Breast epithelium (tissue), 4 donors: ENCODE measurements at places on chromosomes 12 and 14. TPM values are rescaled to one million over a fixed set of nuclear protein-coding genes. Genes with fewer than 3 reads are reported as not detected.

Gene FRMD6
- total RNA-seq: 14.6 TPM

Gene SLC25A21
- 1.6 TPM for total RNA-seq

Gene FOXG1
- total RNA-seq: not detected

Gene HCAR2
- total RNA-seq: 6.4 TPM

DNA sequence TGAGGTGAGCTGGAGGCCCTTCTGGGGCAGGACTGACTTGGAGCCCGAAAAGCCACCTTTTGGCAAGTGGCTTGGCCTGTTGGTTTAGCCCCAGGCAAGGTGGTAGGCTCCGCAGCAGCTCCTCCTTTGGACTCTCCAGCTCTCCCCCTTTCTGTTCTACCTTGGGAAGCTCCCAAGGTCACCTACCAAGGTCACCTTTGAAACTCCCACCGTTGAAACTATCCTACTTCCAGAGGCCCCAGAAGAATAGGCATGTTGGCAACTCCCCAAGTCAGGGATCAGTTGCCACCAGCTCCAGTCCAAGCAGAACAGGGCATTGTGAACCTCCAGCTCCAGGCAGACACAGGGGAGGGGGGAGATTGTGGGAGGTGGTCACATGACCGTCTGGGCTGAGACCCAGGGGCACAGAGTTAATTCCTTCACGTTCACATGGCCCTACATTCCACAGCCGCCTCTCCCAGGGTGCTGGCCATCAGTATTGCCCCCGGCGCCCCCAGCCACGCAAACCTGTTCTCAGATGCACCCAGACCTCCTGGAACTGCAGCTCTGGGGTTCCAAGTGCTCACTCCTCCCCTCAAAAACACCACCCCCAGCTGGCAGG lies 14.4 kb downstream of the IRF2BPL start:
- peaks cover 10% of the 10 kb centered on the region for H3K4me1 ChIP-seq
- DNase-seq: peak; percentile 94
- H3K27me3 ChIP-seq: no peaks in the 10 kb centered on the region
- no peaks in the 10 kb centered on the region for H3K36me3 ChIP-seq
- no peak overlapping the region for H3K4me3 ChIP-seq

- no peaks in the 10 kb centered on the region for H3K27me3 ChIP-seq
- H3K27ac ChIP-seq: no peak overlapping the region
- DNase-seq: no peak
- H3K36me3 ChIP-seq: no peaks in the 10 kb centered on the region
- no peaks in the 10 kb centered on the region for H3K4me1 ChIP-seq
Observed at GRCh38 chr14:104047761-104048160, 37.7 kb upstream of the ASPG start.

DNA sequence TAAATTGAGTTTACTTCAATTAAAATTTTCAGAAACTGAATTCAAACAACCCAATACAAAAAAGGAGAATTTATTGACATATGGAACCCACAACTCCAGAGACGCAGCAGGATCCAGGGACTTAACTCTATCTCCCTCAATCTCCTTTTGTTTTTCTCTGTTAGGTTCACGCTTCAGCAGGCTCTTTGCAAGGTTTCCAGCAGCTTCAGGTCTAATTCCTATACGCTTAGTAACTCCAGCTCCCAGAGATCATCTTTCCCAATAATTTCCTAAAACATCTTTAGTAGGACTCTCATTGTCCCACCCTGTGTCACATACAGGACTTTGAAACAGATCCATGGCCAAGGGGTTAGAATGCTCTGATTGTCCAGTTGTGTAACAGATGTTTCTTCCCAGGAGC lies 175.2 kb downstream of the RMST start:
- no peak overlapping the region for H3K27ac ChIP-seq
- H3K4me1 ChIP-seq: no peaks in the 10 kb centered on the region
- DNase-seq: no peak
- no peaks in the 10 kb centered on the region for H3K27me3 ChIP-seq

DNA sequence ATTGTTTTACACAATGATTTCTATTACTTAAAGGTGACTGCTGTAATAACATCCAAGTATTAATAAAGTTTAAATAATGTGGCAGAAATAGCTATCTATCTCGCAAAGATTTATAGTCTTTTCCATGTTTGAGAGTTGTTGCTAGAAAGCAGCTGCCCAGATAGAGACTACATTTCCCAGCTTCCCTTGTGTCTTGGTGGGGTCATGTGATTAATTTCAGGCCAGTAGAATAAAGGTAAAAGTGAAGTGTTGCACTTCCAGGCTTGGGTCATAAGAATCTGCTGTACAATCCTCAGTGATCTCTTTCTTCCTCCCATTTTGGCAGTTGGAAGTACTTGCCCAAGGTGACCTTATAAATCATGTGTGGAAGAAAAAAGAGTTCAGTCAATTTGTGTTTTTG lies 449.7 kb upstream of the USP15 start:
- no peak overlapping the region for H3K4me3 ChIP-seq
- no peak for DNase-seq
- no peaks in the 10 kb centered on the region for H3K4me1 ChIP-seq
- H3K27ac ChIP-seq: no peak overlapping the region
- H3K36me3 ChIP-seq: no peaks in the 10 kb centered on the region
- H3K27me3 ChIP-seq: no peaks in the 10 kb centered on the region

DNA sequence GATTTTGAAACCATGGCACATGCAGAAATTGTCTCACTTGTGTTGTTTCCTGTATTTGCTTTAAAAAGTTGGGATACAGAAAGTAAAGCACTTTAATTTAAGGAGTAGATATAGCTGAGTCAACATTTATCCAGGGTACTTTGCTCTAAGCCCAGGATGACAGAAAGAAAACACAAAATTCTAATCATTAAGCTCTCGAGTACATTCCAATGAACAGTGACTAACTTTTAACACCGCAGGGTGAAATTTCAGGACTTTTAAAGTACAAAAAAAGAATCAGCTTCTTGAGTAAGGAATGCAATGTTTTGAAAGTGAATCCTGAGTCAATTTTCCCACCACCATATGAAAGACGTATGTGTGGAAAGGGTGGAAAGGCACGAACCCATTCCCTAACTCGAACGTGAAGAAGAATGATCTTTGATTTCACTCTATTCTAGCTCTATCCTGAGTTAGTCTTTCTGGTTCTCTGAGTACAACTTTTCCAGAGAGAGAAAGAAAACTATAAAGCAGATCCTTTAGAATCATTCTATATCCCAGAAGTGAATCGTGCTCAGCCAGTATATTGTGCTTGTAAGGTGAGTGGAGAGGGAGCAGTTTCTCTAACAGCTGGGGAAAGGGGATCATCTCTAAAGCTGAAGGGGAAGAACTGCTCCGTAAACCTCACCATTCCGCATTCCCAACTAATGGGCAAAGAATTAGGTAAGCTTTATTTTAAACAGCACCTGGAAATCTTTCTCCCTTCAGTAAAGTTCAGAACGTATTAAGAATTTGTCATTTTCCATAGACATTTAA lies 779.0 kb upstream of the FLRT2 start:
- H3K27ac ChIP-seq: no peak overlapping the region
- DNase-seq: no peak
- H3K36me3 ChIP-seq: no peaks in the 10 kb centered on the region
- no peaks in the 10 kb centered on the region for H3K27me3 ChIP-seq
- no peak overlapping the region for H3K4me3 ChIP-seq
- H3K4me1 ChIP-seq: no peaks in the 10 kb centered on the region

DNA sequence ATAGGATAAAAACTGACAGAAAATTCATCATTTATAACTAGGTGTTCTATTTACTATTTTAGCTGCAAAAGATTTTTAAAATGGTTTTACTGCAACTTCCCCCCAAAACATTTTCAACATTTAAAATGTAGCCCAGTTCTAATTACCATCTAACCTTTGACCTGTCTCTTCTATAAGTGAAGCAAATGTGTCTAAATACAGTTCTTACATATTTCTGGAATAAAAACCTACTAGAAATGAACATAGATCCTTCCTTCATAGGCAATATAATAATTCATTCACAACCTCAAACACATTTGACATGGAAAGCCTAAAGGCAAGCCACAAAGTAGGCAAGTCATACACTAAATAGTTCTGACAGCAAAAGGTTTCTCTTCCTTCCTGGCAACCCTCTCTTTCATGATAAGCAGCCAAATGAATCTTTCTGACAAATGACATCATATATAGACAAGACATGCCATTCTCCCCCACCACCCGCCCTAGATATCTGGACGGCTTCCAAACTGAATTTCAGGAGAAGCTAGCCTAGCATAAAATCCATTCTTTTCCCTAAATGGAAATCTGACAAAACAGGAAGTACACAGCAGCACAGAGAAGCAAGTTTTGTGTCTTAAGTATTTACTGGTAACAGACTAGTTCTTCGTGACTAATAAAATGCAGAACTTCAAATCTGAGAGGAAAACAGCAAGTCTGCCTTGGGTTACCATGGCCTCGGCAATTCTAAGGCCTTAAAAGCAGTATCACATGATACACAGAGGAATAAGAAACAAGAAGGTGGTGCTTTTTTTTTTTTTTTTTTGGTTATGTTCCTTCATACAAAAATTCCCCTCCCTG lies 17.2 kb upstream of the ARID4A start:
- peak overlapping the region; percentile 65 for H3K27ac ChIP-seq
- H3K4me1 ChIP-seq: peaks cover 16% of the 10 kb centered on the region
- no peak for DNase-seq
- H3K27me3 ChIP-seq: no peaks in the 10 kb centered on the region

DNA sequence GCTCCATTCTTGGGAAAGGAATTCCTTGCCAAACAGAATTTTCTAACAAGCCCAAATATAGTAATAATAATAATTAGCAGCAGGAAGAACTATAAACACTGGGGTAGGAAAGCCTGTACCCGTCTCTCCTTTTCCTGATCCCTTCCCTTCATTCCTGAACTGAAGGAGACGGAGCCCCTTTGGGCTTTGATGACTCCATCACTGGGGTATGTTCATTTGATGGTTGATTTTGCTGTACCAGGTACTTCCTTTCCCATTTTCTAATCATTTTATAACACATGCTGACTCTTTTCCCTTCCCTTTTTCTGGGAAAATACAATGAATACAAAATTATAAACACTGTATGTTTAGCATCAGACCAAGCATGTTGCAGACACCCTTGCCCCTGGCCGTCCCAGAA lies 3.6 kb upstream of the RCOR1 start:
- no peak for DNase-seq
- H3K36me3 ChIP-seq: no peaks in the 10 kb centered on the region
- H3K4me1 ChIP-seq: peaks cover 9% of the 10 kb centered on the region
- no peaks in the 10 kb centered on the region for H3K27me3 ChIP-seq
- H3K4me3 ChIP-seq: no peak overlapping the region

DNA sequence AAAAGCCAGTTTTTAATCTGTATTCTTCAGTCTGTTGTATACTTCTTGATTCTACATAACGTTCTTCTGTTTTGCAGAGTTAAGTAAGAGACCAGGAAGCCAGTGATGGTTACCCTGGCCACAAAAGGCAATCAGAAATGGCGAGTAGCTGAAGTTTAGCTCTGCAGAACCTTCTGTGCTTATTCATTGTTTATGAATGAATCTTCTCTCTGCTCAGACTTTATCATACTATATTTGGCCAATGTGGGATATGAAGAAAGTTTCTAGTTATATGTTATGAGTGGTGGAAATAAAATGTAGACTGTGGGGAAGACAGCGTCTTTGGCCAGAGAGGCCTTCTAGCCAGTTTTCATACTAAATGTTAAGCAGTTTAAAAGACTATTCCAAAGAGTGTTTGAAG lies 249.9 kb upstream of the RGS6 start:
- H3K36me3 ChIP-seq: no peaks in the 10 kb centered on the region
- H3K27ac ChIP-seq: no peak overlapping the region
- no peak for DNase-seq
- no peaks in the 10 kb centered on the region for H3K4me1 ChIP-seq
- H3K4me3 ChIP-seq: no peak overlapping the region
- no peaks in the 10 kb centered on the region for H3K27me3 ChIP-seq

- no peaks in the 10 kb centered on the region for H3K27me3 ChIP-seq
- no peak for DNase-seq
- H3K27ac ChIP-seq: no peak overlapping the region
- no peaks in the 10 kb centered on the region for H3K4me1 ChIP-seq
Observed at GRCh38 chr12:32907166-32907565, 10.6 kb upstream of the PKP2 start.
